Osteoblast (primary cell): ENCODE measurements at places on chromosomes 6 and 20. TPM values are rescaled to one million over a fixed set of nuclear protein-coding genes. Genes with fewer than 3 reads are reported as not detected.

DNA sequence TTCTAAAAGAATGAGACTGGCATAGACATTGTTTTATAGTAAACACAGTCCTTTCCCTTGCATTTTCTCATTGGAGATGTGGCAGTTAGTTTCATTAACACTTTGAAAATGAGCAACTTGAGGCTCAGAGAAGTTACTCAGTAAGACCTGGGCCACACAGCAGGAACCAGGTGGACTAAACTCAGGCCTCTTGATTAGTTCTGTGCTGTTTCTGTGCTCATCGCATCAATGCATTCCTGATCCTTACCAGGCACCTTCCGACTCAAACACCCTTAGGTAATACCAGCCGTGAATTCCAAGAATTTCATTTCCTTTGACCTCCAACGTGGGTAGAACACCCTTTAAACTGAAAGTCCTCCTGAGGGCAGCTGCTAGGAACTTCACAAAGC, 362.8 kb downstream of the ESR1 start:
- H3K27ac ChIP-seq = no peak overlapping the region
- peaks cover 10% of the 10 kb centered on the region for H3K4me1 ChIP-seq
- H3K4me3 ChIP-seq = no peak overlapping the region
- peaks cover 11% of the 10 kb centered on the region for H3K36me3 ChIP-seq

ID4 gene
- total RNA-seq = 25.3 and 29.7 TPM in 2 replicates

- no peaks in the 10 kb centered on the region for H3K36me3 ChIP-seq
- peaks cover 21% of the 10 kb centered on the region for H3K27me3 ChIP-seq
- no peaks in the 10 kb centered on the region for H3K4me1 ChIP-seq
- no peak overlapping the region for H3K27ac ChIP-seq
- no peak overlapping the region for H3K4me3 ChIP-seq
These were observed 13.4 kb upstream of the CTNNBL1 start for GRCh38 chr20:37680420-37680819.

NNAT gene
- not detected in 2 replicates for total RNA-seq

GRCh38 chr6:20936949-20937348, 402.7 kb downstream of the CDKAL1 start:
- H3K27me3 ChIP-seq = no peaks in the 10 kb centered on the region
- DNase-seq = no peak
- H3K4me3 ChIP-seq = no peak overlapping the region
- H3K4me1 ChIP-seq = no peaks in the 10 kb centered on the region
- no peaks in the 10 kb centered on the region for H3K36me3 ChIP-seq

GHRH gene
- total RNA-seq = not detected in 2 replicates

HLA-DRB5 gene
- not detected in 2 replicates for total RNA-seq

GRCh38 chr6:158955255-158955654, 44.7 kb downstream of the RSPH3 start:
- DNase-seq = no peak
- H3K4me1 ChIP-seq = no peaks in the 10 kb centered on the region
- no peaks in the 10 kb centered on the region for H3K27me3 ChIP-seq
- H3K27ac ChIP-seq = no peak overlapping the region
- H3K36me3 ChIP-seq = no peaks in the 10 kb centered on the region

DNA sequence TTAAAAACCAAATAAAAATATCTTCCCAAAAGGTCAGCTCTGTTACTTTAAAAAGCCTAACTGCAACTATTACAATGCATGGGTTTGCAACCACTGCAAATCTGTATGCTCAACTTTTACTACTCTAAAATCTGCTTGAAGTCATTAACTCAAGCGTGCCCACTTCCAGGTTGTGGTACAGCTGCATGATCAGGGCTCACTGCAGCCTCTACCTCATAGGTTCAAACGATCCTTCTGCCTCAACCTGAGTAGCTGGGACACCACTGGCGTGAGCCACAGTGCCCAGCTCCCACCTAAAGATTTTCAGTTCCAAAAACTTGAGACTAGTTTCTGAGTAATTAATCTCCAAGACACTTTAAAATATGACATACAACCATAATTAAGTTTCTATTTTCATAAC, 8.2 kb downstream of the DIDO1 start:
- no peaks in the 10 kb centered on the region for H3K27me3 ChIP-seq
- DNase-seq = no peak
- H3K36me3 ChIP-seq = peaks cover 7% of the 10 kb centered on the region
- H3K27ac ChIP-seq = no peak overlapping the region

HTR1B gene
- total RNA-seq = not detected in 2 replicates

DNA sequence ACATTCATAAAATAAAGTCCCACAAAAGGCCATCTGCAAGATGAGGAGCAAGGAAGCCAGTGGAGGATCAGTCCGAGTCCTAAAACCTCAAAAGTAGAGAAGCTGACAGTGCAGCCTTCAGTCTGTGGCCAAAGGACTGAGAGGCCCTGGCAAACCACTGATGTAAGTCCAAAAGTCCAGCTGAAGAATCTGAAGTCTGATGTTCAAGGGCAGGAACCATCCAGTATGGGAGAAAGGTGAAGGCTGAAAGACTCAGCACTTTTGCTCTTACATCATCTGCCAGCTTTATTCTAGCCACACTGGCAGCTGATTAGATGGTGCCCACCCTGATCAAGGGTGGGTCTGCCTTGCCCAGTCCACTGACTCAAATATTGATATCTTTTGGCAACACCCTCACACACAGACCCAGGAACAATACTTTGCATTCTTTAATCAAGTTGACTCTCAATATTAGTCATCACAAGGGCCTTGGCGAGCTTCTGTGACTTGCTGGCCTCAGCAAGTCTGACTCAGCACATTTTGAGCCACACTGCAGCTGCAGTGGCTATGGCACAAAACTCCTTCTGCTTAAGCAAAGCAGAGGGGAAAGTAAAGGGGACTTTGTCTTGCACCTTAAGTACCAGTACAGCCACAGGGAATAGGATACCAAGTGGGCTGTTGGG, 1370.3 kb upstream of the CITED2 start:
- H3K36me3 ChIP-seq = no peaks in the 10 kb centered on the region
- no peak overlapping the region for H3K27ac ChIP-seq
- H3K27me3 ChIP-seq = no peaks in the 10 kb centered on the region
- H3K4me3 ChIP-seq = no peak overlapping the region
- peak; percentile 77 for DNase-seq

DNA sequence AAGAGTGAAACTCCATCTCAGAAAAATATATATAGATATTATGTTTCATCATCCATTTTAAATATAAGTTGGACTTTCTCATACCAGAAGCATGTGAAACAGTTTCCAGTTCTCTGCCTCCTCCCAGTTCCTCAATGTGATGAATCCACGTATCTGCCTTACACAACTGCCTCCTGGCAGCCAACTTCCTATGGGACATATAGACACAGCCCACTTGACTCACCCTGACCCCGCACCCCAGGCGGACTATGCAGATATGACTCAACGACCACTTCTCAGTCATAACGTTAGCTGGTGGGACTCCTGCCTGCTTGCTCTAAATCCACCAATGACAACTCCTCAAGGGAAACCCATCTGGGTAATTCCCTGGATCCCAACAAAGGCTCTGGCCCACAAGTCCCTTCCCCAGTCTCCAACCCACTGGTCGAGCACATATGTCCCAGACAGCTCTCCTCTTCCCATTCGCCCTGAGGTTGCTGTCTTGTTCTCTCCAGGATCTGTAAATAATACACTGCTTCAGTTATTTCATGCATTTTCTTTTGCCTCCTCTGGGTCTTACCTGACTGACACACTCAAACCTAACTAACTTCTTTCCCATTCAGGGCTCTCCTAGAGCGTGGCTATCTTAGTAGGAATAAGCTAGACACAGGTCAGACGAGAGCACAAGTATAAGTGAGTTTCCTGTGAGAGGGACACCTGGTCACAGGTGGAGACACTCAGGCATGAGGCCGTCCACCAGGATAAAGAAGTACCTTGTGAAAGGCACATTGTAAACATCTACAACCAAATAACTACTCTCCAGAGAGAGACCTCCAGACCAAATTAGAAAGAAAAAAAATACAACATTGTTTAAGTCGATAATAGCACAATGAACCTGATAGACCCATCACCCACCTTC, 548.5 kb downstream of the CD83 start:
- peak; percentile 91 for DNase-seq
- no peak overlapping the region for H3K4me3 ChIP-seq
- H3K27me3 ChIP-seq = no peaks in the 10 kb centered on the region

GRCh38 chr6:49030251-49031020, 432.6 kb downstream of the MMUT start:
- H3K27me3 ChIP-seq = no peaks in the 10 kb centered on the region
- no peak for DNase-seq
- H3K4me1 ChIP-seq = no peaks in the 10 kb centered on the region

DNA sequence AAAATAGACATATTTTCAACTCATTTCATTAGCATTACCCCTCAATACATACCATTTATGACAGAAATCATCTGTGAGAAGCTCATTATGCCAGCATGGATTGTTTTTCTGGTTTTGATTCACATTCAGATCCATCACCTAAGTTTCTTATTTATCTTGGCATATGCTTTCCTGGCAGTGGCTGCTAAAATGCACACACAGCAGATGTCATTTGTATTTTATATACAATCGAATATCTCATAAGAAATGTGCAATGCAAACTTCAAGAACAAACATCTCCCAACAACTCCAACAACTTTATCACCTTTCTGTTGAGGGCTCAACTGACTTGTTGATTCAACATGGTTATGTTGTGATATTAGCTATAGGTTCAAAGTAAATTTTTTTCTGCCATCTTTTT, 208.3 kb downstream of the PHACTR1 start:
- H3K36me3 ChIP-seq = no peaks in the 10 kb centered on the region
- H3K4me1 ChIP-seq = no peaks in the 10 kb centered on the region
- H3K27ac ChIP-seq = no peak overlapping the region
- no peak overlapping the region for H3K4me3 ChIP-seq
- H3K27me3 ChIP-seq = no peaks in the 10 kb centered on the region

DNA sequence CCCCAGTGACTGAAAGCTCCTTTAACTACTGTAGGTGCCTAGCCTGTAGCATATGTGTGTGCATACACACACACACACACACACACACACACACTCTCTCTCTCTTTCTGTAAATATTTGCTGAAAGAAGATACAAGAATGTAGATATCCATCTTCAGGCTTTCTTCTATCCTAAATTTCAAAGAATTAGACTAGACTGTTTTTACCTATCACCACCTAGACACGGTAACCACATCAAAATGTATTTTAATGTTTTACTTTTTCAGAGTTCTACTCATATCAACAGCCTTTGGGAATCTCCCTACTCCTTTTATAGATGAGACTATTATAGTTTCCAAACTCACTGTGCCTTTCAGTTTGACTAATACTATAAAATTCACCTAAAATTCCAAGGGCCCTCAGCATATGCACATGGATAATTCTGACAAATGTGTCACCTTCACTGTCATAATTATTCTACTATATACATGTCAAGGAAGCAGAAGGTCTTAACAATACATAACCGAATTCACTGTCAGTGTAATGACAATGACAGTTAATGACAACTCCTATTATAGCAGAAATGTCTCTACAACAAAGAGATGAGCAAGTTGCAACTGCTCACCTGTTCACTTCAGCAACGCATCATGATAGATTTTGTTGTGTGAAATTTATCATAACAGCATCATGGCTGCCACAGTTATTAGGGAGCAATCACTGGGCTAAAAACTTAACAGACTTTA, 236.5 kb downstream of the GMPR start:
- no peaks in the 10 kb centered on the region for H3K27me3 ChIP-seq
- peaks cover 11% of the 10 kb centered on the region for H3K4me1 ChIP-seq
- H3K27ac ChIP-seq = no peak overlapping the region

PPP1R10 gene
- total RNA-seq = 29.0 and 37.4 TPM in 2 replicates

DNA sequence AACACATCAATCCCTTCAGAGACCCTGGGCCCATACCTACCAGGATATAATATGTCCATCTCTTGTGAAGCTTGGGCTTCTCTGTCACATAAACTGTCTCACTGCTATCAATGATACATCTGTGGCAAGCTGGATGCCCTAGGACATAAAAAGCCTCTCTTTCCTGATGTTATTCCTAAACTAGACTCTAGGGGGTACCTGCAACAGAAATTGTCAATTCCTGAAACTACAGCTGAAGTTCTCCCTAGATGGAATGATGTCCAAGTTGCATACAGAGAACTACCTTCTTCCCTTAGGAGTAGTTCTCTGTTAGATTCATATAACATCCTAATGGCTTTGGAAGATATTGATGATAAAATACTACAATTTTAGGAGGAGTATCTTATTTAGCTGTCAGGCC, 35.8 kb downstream of the TBX18 start:
- DNase-seq = no peak
- H3K27ac ChIP-seq = no peak overlapping the region
- no peaks in the 10 kb centered on the region for H3K4me1 ChIP-seq
- no peaks in the 10 kb centered on the region for H3K27me3 ChIP-seq
- H3K4me3 ChIP-seq = no peak overlapping the region

NTSR1 gene
- total RNA-seq = not detected in 2 replicates

RAD21L1 gene
- total RNA-seq = not detected in 2 replicates

OPRL1 gene
- total RNA-seq = 0.59 and 0.72 TPM in 2 replicates

ERVFRD-1 gene
- total RNA-seq = not detected in 2 replicates

- H3K4me1 ChIP-seq = no peaks in the 10 kb centered on the region
- H3K36me3 ChIP-seq = no peaks in the 10 kb centered on the region
- H3K27ac ChIP-seq = no peak overlapping the region
- H3K27me3 ChIP-seq = no peaks in the 10 kb centered on the region
- no peak for DNase-seq
These were observed 248.5 kb downstream of the BTBD9 start for GRCh38 chr6:38391206-38391605.

GRCh38 chr20:53786071-53786444, 192.4 kb upstream of the ZNF217 start:
- DNase-seq = no peak
- H3K4me1 ChIP-seq = peaks cover 13% of the 10 kb centered on the region
- no peak overlapping the region for H3K27ac ChIP-seq
- no peaks in the 10 kb centered on the region for H3K27me3 ChIP-seq
- no peak overlapping the region for H3K4me3 ChIP-seq
- no peaks in the 10 kb centered on the region for H3K36me3 ChIP-seq

DNA sequence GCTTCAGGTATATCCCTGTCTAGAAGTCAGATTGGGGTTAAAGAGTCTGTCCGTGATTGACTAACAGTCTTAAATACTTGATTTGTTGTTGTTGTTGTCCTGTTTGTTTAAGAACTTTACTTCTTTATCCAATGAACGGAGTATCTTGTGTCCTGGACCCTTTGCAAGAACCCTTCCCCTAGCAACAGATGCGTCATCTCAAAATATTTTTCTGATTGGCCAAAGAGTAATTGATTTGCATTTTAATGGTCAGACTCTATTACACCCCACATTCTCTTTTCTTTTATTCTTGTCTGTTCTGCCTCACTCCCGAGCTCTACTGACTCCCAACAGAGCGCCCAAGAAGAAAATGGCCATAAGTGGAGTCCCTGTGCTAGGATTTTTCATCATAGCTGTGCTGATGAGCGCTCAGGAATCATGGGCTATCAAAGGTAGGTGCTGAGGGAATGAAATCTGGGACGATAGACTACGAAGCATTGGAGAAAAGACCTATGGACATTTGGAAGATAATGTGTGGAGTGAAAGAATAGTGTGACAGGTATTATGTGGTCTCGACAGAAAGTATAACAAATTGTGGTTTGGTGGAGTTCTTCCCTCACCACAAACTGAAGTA, at the start of gene HLA-DRA:
Gene HLA-DRA (plus strand): TSS at position 286 of the 613 bp plus-strand sequence. CDS start 64 bp downstream, at position 350.
- no peaks in the 10 kb centered on the region for H3K36me3 ChIP-seq
- peak within 1 kb of the TSS; percentile 50 for H3K4me3 ChIP-seq
